HTR-8/SVneo (cell line): ENCODE measurements at places on chromosomes 1 and 21.

GRCh38 chr21:38794978-38795377 is 10.8 kb upstream of the ETS2 start:
- DNase-seq: no peak

DNA sequence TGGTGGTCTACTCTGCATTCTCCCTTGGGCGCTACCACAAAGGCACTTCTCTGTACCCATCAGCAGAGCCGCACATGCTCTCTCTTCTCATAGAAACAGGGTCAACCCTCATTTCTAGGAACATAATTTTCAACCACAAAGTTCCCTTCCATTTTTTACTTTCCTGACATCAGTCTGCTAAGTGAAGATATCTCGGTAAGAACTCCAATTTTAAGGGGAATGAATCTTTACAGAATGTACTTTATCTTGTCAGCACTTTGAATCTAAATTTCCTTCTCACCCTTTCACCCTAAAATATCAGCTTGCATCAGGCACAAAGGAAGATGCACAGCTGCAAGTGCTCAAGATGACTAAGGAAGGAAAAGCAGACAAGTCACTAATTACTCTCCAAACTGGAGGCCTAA is 545.9 kb downstream of the SMYD3 start:
- no peak for DNase-seq

DNA sequence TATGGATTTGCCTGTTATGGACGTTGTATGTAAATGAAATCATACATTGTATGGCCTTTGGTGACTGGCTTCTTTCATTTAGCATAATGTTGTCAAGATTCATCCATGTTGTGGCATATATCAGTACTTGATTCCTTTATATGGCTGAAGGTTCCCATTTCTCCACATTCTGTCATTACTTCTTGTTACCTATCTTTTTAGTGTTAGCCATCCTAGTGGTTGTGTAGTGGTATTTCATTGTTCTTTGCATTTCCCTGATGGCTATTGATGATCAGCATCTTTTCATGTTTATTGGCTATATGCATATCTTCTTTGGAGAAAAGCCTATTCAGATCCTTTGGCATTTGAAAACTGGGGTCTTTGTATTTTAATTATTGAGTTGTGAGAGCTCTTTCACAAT is 39.8 kb upstream of the PODN start:
- no peak for DNase-seq

DNA sequence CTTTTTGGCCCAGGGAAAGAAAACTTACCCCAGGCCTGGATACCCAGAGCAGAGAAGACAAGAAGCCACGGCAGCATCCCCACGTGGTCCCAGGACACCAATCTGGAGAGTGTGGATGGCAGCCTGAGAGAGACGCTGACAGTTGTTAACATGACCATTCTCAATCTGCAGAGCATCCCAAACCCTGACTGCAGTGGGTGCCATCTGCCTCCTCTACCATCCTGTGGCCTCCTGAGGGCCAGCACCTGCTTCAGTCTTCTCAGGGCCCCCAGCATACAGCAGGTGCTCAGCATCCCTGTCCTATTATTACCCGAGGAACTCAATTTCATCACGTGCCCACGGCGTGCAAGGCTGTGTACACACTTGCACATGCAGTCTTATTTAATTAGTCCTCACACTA is 785 bp downstream of the PGLYRP4 start:
- no peak for DNase-seq

DNA sequence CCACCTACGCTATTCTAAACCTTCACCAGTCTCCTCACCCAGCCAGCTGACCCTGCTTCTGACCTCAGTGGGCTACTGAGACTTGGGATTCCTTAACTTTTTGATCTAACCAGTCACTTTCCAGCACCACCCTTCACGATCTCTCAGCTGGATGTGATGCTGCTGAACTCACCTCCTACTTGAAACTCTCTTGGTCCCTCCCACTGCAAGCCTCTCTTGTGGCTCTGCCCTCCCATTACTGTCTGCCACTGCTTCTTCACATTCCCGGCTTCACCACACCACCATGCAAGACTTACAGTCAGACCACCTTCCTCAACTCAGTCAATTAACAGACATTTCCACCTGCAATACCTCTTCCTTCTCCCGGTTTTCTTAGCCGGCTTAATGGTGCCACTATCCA is 6.3 kb downstream of the TAF5L start:
- no peak for DNase-seq

- no peak for DNase-seq
Measured at GRCh38 chr1:41289196-41289595, 47.1 kb upstream of the SCMH1 start.

DNA sequence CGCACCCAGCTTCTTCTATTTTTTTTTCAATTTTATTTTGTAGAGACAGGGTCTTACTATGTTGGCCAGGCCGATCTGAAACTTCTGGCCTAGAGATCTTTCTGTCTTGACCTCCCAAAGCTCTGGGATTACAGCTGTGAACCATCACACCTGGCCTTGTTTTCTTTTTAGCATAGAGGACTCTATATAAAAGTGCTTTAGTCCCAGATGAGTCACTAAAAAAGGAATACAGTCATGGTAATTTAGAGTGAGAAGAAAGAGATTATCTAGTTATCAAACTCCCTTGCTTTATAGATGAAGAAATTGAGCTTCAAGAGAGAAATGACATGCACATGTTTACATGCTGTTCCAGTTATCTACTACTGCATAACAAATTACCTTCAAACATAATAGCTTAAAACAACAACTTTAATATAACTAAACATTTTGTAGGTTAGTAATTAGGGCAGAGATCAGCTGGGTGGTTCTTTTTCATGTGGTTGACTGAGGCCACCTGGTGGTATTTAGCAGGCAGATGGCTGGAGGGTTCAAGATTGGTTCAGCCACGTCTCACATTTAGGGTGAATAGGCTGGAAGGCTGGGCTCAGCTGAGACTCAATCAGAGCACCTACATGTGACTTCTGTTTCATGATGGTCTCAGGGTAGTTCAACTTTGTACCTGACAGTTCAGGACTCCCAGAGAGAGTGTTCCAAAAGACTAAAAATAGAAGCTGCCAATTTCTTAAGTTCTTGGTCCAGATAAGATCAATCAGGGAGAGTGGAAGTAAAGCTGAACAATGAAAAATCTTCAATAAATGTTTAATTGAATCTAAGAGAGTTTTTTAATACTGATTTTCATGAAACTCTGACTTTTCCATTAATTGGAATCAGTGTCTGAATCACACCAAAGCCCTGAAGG is 16.9 kb upstream of the MTF2 start:
- peak; percentile 7 for DNase-seq

GRCh38 chr21:27101523-27101922 is 134.6 kb upstream of the ADAMTS5 start:
- DNase-seq: no peak

DNA sequence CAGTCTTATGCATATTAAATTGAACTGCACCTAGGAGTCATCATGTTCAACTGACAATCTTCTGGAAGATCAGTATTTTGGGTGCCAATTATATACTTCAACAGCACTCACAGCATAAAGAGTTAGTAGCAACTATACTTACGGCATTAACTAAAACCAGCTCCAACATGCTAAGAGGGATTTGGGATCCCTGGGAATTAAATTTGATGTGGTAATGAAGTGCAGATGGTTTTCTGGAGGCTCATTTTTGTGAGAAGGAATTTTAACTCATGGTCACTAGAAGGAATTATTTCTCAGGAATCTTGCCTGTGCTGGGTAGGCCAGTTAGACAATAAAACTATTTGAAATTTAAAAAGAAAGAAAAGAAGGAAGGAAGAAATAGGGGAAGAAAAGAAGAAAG is 18.3 kb downstream of the IFI44 start:
- no peak for DNase-seq

DNA sequence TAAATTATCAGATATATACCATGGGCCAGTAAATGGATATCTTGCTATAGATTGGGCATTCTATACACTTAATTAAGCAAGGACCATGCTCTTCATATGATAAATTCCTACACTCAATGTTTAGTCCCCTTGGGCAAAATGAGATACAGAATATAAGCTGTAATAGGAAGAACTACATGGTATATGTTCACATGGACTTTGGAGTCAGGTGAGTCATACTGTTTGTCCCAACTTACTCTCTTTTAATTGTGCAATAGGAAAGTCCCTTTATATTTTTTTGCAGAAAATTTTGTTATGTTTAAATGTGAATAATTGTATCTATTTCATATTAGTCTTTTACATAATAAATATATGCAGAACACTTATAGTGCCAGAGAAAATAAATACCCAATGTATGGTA is 820.2 kb upstream of the ADAMTS5 start:
- DNase-seq: no peak

GRCh38 chr1:203906932-203907331 is 45.5 kb downstream of the SNRPE start:
- DNase-seq: peak; percentile 91

DNA sequence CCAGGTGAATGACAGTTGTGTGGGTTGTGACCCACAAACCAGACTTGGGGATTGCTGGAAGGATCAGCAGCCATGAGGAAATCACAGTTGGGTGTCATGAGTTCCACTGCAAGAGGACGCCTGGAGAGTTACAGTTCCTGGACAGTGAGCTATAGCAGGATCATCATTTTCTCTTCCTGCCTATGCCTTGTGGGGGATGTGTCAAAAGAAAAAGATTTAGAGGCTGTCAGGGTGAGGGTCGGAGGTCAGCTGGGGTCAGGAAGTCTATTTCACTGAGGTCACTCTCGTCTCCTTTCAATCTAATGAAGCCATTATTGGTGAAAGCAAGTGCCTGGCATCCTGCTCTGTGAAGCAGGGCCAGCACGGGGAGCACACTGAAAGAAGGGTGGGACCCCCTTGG is 7.0 kb upstream of the LIN28A start:
- no peak for DNase-seq

DNA sequence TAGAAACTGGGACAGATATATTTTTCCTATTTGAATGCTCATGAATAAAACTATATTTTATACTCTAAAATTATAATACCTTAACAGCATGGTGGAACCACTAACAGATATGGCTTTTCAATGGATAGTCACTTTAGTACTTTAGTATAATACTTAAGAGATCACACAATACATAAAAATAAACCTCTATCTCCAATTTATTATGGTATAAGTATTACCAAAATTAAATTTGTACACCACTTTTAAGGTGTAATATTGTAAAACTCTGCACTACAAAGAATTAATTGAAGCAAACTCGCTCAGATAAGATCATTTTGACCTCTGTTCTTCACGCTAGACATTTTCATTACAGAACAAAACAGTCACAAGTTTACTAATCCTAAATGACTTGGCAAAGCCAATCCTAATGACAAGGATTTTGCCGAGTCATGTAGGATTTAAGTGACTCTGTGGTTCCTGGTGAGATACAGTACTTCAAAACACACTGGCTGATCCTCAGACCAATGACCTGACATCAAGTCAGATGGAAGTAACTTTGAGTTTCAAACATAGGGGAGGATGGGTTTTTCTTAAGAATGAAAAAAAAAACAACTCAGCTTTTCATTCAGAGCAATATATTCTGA is 200.6 kb downstream of the SMYD3 start:
- DNase-seq: no peak

- no peak for DNase-seq
Measured at GRCh38 chr1:88200545-88200944, 483.5 kb upstream of the PKN2 start.

GRCh38 chr1:185073725-185074124 is 28.4 kb downstream of the RNF2 start:
- DNase-seq: no peak

- no peak for DNase-seq
Measured at GRCh38 chr1:38546636-38547035, 312.9 kb downstream of the RRAGC start.

DNA sequence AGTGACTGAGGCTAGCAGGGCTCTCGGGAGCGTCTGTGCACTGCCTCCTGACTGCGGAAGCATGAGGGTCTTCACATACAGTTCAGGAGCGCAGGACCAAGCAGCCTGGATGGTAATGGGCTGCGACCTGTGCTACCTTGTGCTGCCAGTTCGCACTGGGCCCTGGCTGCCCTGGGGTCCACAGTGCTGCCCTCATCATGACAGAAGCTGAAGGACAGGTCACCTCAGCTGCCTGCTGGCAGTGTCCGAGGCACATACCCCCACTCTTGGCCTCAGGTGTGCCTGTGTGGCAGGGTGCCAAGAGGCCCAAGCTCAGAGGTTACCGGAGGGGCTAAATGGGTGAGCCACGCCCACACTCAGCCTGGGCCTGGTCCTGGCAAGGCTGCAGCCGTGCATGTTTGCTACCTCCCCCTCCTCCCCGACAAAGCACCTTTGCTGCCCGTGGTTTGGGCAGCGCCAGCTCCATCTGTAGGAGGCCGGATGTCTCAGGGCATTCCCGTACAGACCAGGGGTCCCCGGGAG is 4.4 kb downstream of the JMJD4 start:
- no peak for DNase-seq

- no peak for DNase-seq
Measured at GRCh38 chr1:203300441-203301330, 4.6 kb upstream of the BTG2 start.

- no peak for DNase-seq
Measured at GRCh38 chr1:211625040-211625439, 46.1 kb upstream of the SLC30A1 start.

DNA sequence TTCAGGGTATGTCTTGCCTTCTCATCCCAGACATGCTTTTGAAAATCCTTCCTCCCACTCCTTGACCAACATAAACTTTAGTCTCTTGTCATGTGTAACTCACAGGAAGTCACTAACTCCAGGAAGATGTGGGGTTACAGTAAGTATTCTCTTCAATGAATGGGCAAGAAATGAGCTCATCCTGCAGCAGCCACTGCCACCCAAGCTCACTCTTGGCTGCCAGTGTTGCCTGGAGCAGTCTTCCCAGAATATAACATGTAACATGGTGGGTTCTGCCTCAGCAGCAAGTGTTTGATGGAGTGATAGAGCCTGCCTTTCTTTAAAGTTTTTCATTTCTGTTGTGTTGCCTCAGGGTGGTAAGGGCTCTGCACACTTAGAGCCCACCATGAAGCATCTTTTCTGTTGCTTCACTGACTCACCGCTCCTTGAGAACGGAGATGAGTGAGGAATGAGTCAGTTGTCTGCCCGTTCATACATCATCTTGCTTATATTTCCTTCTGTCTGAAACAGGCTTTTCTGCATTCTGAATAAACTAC is 187.0 kb downstream of the TPR start:
- DNase-seq: peak; percentile 53

GRCh38 chr1:176696109-176696508 is 233.1 kb downstream of the PAPPA2 start:
- DNase-seq: no peak

DNA sequence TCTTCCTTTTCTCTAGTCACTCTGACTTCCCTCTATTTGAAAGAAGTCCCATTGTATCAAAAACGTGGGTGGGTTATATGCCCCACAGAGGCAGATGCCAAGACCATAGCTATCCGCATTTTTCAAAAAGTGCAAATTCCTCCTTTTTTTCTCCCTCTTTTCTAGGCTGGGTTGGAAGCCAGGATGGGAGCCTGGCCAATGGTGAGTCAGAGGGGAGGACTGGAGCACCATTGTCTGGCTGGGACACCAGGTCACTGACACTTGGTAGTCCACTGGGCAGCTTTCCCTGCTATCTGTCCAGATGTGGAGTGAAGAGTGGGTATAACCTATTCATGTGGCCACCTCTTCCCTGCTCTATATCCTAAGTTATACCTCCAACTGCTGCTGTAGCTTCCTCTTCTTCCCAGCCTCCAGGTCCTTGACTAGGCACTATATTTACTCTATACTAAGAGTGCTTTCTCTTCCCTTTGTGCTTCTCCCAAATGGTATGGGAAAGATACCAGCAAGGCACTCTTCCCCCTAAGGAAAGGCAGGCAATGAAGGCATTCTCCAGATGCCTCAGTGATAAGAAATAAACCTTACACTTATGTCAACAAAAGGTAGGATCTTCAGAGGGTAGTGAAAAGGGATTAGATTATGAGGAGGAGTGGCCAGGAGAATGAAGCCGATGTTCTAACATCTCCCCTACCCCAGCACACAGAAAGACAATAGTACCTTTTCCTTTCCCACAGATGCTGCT is 12.9 kb downstream of the PI4KB start:
- DNase-seq: no peak
